ENCODE measurements at places on chromosomes 1 and 21.

GRCh38 chr1:178344513-178345091 is 152.2 kb downstream of the CLEC20A start:
- DNase-seq, result no peak

DNA sequence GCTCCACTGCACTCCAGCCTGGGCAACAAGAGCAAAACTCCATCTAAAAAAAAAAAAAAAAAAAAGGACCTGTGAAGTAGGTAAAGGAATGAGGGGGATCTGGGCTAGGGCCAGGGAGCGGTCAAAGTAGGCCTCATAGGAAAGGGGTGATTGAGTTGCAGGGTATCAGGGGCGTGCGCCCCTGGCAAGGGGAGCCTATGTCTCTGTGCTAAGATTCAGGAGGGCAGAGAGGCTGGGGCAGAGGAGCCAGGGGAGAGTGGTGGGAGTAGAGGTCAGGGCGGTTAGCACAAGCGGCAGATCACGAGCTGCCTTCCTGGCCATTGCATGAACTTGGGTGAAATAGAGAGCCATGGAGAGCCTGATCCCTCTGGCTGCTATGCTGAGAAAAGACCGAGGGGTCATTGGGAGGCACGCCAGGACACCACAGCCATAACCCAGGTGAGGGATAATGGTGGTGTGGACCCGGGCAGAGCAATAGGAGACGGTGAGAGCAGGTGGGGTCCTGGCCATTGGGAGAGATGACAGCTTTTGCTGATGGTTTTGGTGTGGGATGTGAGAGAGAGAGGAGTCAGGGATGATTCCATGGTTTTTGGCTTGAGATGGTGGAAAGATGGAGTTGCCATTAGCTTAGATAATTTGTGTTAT is 30.6 kb upstream of the CSF1 start:
- DNase-seq, result no peak

DNA sequence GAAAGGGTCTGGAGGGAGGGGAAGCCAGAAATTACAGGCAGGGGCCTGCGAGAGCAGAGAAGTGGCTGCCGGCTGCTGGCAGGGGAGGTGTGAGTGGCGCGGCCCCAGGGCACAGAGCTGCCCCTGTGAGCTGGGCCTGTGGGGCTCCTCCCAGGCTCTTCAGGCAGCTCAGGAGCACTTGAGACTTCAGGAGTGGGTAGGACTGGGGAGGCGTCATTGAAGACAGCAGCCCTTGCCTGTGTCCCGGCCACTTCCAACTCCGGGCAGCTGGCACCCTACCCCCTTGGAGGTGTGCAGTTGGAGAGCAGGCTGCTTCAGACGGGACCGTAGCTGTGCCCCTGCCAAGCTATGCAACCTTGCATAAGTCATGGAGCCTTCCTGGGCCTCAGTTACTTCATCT is 87.5 kb upstream of the ACTL8 start:
- DNase-seq, result peak; percentile 71

DNA sequence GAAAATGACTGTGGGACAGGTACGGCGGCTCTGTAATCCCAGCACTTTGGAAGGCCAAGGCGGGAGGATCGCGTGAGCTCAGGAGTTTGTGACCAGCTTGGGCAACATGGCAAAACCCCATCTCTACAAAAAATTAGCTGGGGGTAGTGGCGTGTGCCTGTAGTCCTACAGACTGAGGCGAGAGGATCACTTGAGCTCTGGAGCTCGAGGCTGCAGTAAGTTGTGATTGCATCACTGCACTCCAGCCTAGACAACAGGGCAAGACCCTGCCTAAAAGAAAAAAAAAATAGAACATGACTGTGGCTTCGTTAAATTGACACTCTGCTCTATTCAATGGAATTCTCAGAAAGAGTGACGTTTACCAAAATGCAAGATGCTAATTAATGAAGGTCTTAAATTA is 3.9 kb upstream of the DBT start:
- DNase-seq, result no peak

- no peak for DNase-seq
These were observed 178.2 kb downstream of the ADGRL2 start for GRCh38 chr1:81978945-81979344.

- no peak for DNase-seq
These were observed 22.9 kb upstream of the ERO1B start for GRCh38 chr1:236304682-236305081.

DNA sequence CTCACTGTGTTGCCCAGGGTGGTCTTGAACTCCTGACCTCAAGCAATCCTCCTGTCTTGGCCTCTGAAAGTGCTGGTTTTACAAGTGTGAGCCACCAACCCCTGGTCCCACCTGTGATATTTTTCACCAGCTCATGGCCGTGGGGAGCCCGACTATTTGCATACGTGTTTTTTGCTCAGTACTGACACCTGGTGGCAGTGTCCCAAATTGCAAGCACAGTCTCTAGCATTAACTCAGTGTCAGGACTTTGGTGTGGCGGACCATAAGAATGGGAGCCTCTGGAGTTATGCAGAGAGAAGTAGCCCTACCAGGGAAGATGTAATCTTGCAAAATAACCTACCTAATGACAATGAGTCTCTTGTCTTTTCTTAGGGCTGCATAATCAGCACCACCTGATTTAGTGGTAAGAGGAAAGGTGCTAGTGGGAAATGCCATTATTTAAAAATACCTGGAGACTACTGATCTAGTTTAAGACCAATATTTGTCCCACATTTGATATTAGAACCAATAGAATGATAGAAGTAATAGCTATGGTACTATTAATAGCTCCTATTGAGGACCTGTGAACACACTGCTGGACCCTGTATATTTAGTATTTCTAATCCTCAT is 305.4 kb downstream of the DISC1 start:
- no peak for DNase-seq

GRCh38 chr1:4422504-4423289 is 231.7 kb upstream of the AJAP1 start:
- no peak for DNase-seq

DNA sequence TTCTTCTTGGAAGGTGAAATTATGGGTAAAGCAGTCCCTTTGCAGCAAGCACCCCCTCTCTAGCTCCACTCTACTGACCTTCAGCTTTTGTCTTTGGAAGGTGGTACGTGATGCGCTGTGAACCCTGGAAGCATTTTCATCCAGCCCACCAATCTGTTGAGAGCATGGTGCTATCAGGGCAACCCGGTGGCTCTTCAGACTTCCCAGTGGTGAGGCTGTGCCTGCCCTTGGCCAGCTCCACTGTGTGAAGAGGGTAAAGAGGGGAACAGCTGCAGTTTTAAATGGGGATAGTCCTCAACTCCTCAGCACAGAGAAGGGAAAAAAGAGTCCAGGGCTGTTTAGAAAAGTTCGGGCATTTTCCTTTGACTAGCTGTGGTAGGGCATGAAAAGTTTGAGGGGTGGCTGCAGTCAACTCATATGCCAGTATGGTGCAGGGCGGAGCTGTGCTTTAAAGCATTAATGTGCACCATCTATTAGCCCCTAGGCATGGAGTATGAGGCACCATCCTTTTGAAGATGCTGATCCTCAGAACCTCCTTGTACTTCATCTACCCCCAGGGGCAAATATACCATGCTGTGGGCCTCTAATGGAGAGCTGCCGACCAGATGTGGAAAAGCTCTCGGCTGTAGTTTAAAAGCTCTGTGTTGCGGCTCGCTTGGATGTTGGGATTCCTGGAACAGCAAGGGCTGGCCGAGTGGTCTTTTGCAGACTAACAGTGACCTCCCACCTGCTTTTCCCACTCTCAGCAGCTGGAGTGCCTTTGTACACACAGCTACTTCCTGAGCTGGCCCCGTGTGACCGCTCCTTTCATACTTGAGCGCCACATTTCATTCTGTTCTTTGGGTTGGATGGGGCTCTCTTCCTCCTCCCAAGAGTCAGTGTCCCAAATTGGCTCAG is 123.0 kb downstream of the PEX14 start:
- DNase-seq, result no peak

DNA sequence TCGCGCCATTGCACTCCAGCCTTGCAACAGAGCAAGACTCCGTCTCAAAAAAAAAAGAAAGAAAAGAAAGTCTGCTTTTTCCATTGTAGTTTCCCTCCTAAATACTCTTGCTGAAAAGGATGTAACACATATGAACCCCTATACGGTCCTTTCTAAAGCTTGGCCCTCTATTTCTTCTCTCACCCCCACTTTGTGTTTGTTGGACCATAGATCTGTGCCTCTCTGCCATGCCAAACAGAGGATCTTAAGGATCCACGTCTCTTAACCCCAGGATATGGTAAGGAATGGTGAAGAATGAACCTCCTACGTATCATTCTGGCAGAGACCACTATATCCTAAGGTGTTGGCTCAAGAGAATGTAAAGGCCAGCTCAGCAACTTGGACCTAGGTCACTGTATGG is 18.7 kb upstream of the LAX1 start:
- no peak for DNase-seq

- no peak for DNase-seq
These were observed 42.0 kb downstream of the RAB3B start for GRCh38 chr1:51948491-51948915.

DNA sequence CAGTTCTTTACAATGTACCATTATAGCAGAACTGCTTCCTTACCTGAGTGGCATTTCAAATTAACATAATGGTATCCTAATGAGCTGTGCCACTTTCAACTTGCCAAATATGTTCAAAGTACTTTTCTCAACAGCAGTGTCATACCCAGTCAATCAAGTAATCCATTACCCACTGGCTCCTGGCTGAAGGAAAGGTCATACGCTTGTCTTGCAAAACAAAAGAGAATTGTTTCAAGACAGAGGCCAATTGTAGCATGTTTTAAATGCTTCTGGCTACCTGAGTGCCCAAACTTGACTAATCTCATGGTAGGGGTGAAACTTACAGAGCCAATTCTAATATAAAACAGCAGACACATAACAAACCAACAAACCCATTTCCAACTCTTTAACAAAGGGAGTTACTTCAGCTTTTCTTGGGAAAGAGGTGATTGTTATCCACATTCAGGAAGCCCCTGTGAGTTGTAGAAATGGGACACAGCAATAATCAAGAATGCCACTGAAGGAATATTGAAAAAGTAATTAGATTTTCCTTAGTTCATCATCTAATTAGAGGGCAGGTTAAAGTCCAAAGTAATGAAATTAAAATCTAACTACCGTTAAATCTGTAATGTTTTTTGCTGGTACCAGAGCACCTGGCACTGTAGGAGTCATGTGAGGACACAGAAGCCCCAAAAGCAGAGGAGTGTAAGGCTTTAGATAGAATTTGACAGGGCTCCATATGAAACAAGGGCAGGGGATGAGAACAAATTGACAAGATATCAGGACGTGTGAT is 241.9 kb downstream of the RWDD3 start:
- DNase-seq, result no peak

GRCh38 chr1:27235827-27236226 is 1.4 kb downstream of the WDTC1 start:
- no peak for DNase-seq

GRCh38 chr1:159015440-159015909 is 5.8 kb downstream of the IFI16 start:
- no peak for DNase-seq

DNA sequence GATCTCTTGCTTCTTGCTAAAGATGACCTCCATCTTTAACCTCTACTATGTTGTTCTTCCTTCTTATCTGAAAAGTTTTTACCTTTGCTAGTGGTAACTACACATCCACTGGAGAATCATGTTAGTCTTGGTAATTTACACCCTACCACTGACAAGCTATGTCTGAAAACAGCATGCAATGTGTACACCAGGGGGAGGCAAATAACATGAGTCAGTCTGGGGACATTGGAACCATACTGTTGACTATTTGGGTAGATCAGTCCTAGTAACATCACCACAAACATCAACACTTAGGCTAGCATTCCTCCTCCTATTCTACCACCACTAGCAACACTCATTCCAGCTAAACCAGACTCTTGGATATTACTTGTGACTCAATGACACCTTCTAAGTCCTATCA is 549.0 kb downstream of the KCNT2 start:
- no peak for DNase-seq

GRCh38 chr1:192564099-192564498 is 11.5 kb upstream of the RGS1 start:
- no peak for DNase-seq

- DNase-seq, result no peak
These were observed 262.7 kb upstream of the RGS18 start for GRCh38 chr1:191895462-191896058.

DNA sequence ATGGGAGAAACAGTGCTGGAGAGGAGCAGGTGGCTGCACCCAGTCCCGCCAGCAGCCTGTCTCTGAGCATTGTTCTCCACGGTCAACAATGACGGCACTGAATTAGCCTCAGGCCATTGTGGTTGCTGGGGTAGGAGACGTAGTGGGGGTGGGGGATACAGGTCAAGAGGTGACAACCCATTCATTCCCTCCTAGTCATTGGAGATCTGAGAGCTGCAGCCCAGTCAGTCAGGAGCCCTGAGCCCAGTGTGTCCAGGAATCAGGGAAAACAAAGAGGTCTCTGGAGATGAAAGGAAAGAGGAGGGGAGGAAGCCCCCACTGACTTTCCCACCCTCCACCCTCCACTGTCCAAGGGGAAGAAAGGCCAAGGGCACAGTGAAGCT is 15.3 kb downstream of the SMIM12 start:
- DNase-seq, result no peak

- no peak for DNase-seq
These were observed 105.9 kb upstream of the SLC45A1 start for GRCh38 chr1:8211883-8212579.

DNA sequence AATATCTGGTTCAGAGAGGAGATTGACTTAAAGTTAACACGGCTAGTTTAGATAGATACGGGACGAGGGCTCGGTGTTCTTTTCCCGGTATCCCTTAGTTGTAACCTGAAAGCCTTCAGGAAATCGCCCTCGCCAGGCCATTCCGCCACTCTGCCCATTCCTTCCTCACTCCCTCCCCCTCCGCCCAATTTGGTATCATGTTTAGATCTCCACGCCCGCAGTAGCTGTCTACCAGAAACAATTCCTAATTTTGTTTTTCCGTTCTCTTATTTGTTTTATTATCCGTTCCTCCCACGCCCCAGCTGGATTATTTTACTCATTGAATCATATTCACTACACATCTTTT is 685 bp upstream of the VAMP4 start:
- no peak for DNase-seq

DNA sequence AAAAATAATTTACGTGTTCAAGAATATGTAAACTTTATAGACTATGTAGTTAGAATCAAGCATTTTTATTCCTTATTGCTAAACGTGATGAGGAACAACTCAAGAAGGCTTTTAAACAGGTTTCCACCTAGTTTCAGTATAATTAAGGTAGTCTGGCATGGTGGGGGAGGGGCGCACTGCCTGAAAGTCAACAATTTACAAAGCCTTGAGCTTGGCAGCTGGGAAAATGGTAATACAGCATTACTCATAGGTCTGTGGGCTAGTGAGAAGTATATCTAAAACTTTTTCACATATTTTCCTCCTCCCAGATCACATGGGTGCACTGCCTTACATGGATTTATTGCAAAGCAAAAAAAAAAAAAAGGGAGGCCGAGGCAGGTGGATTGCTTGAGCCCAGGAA is 75.2 kb downstream of the EVI5 start:
- no peak for DNase-seq

- no peak for DNase-seq
These were observed 41.5 kb upstream of the LIN9 start for GRCh38 chr1:226350519-226350865.

All from NCI-H524 treated with DMSO at 0.1 percent for 48 hours (cell line).